A549 treated with AZD2906 at 1 μM for 4 hours (cell line): ENCODE measurements at places on chromosomes 7 and 10. TPM values are rescaled to one million over a fixed set of nuclear protein-coding genes. Genes with fewer than 3 reads are reported as not detected.

Gene MYO3A
- total RNA-seq = 0.15 TPM in 1 of 5 replicates, not detected in the others

Gene TMEM270
- total RNA-seq = 0.09 to 0.17 TPM (median 0.15 TPM) in 5 replicates

Gene MGMT
- total RNA-seq = 5.8 to 8.1 TPM (median 7.2 TPM) in 5 replicates

Gene CDK1
- 78.9 to 93.8 TPM (median 83.7 TPM) in 5 replicates for total RNA-seq

Gene HOGA1
- 2.7 to 3.4 TPM (median 2.9 TPM) in 5 replicates for total RNA-seq

Gene MACC1
- total RNA-seq = not detected in 5 replicates

Gene LRIT2
- not detected in 5 replicates for total RNA-seq

Gene TMEM273
- not detected in 5 replicates for total RNA-seq

Gene AKR1C1
- 467 to 583 TPM (median 558 TPM) in 5 replicates for total RNA-seq

Gene ACSM6
- total RNA-seq = not detected in 5 replicates

Gene CALCR
- 0.06 TPM in 1 of 5 replicates, not detected in the others for total RNA-seq

Gene MSMB
- total RNA-seq = not detected in 5 replicates

Gene LIPK
- not detected in 5 replicates for total RNA-seq

Gene UPK3B
- total RNA-seq = 11.5 to 19.9 TPM (median 17.5 TPM) in 5 replicates

Gene DOCK1
- total RNA-seq = 18.5 to 24.4 TPM (median 23.2 TPM) in 5 replicates

Gene HEPACAM2
- not detected in 5 replicates for total RNA-seq

Gene LAMB1
- 94.3 to 137 TPM (median 104 TPM) in 5 replicates for total RNA-seq

Gene WEE2
- total RNA-seq = not detected in 5 replicates
